ENCODE measurements at places on chromosomes 12 and 14. TPM values are rescaled to one million over a fixed set of nuclear protein-coding genes. Genes with fewer than 3 reads are reported as not detected.

OVCH1 gene
- not detected for total RNA-seq

RERG gene
- not detected for total RNA-seq

CMA1 gene
- total RNA-seq: not detected

TOMM20L gene
- not detected for total RNA-seq

GNG2 gene
- total RNA-seq: 6.7 TPM

MGP gene
- 0.44 TPM for total RNA-seq

CBLN3 gene
- total RNA-seq: 0.42 TPM

TRPV4 gene
- 0.82 TPM for total RNA-seq

NEDD8 gene
- total RNA-seq: 445 TPM

ERP27 gene
- 0.07 TPM for total RNA-seq

LRP1 gene
- 17.5 TPM for total RNA-seq

DAZAP2 gene
- 145 TPM for total RNA-seq

SPIC gene
- total RNA-seq: not detected

ERBB3 gene
- 13.3 TPM for total RNA-seq

DLGAP5 gene
- 41.5 TPM for total RNA-seq

C12orf75 gene
- 164 TPM for total RNA-seq

DPY19L2 gene
- 2.8 TPM for total RNA-seq
